ENCODE measurements at places on chromosomes 1 and 21.

DNA sequence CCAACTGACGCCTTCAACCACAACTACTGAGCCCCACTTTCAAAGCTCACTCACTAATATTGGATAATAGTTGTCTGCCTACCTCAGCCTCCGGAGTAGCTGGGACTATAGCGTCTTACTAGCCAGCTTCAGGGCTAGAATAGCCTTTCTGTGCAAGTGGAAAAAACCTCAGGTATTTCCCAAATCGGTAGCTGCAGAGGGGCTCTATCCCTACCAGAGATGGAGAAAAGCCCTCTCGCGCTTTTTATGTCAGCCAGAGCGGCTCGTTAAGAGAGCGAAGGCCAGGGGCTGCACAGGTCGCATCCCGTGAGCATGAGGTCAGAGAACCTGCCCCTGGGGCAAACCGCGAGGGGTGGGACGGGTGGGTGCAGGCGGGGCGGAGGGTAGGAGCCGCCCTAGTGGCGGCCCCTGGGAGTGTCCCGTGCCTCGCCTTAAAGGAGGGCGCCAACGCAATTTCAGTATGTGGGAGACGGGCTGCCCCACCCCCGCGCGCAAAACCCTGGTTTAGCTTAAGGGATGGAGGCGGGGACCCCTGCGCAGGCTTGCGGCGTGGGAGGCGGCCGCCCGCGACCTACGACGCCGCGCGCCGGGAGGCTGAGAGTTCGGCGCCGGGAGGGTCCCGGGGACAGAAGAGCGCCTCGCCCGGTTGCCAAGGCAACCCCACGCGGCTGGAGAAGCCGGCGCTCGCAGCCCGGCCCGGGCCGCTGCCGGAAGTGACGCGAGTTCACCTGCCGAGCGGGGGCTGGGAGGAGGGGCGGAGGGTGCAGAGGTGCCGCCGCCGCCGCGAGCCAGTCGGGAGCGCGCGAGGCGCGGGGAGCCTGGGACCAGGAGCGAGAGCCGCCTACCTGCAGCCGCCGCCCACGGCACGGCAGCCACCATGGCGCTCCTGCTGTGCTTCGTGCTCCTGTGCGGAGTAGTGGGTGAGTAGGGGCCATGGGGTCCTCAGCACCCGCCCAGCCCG lies at the start of gene CXADR:
CXADR (plus strand) TSS at position 791 of the 961 bp plus-strand sequence; CDS start at position 878, 87 bp downstream.
- DNase-seq = peak; percentile 31

- no peak for DNase-seq
Observed at GRCh38 chr1:114144016-114144415, 9.7 kb downstream of the SYT6 start.

- peak; percentile 68 for DNase-seq
Observed at GRCh38 chr1:241482761-241483250, 36.7 kb downstream of the FH start.

DNA sequence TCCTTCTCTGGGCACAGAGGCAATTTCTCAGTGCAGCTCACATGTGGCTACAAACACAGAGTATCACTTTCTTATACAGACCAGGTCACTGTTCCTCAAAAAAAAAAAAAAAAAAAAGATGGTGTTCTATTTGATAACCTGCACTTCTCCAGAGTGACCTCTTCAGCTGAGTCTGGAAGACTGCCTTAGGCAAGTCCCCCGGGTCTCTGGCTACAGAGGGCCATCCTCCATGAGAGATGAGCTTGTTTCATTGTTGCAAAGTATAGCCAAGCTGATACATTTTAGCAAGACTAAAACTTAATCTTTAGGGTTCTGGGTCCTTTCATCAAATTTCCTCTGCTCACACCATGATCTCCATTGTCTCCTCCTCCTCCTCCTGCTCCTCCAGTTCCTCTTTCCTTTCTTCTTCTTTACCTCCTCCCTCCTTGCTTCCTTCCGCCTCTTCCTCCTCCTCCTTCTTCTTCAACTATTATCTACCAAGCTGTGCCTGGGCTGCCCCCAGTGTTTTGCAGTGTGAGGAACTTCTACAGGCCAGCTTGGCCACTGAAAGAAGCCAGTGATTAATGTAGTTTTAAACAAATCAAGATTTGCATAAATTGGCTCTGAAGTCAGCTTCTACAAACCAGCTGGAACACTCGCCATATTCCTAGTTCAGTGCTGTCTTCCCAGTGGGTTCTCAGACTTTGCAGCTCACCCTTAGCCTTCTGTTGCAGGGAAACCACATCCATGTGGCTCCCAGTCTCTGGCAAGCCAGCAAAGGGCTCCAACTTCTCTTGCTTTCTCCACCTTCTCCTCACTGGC lies 139.4 kb downstream of the RUNX1 start:
- no peak for DNase-seq

GRCh38 chr1:40898431-40898901 lies 36.3 kb upstream of the CITED4 start:
- DNase-seq = peak; percentile 22

- DNase-seq = no peak
Observed at GRCh38 chr1:213457186-213457585, 406.1 kb downstream of the RPS6KC1 start.

DNA sequence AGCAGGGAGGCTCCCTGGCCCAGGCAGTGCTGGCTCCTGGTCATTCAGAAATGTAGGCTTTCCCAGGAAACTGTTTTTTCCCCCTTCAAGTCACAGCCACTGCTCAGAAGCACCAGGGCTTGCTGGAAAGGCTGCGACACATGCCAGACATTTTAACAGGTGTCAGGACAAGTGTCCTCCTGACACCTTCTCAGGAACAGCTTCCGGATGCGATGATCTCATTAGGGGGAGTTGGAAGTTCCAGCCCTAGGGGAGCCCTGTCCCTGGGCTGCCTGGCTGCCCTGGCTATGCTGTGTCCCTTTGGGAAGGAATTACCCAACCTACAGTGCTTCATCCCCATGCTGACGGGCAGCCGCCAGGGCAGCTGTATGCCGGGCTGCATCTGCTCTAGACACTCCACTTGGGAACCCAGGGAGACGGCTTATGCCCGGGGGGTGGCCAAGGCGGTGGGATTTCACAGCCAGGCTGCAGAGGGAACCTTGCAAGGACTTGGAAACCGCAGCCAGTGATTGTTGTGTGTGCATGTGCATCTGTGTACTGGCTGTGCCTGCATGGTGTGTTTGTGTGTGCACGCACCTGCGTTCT lies 41.8 kb downstream of the AJAP1 start:
- DNase-seq = no peak

GRCh38 chr1:30872033-30872947 lies 36.3 kb downstream of the SDC3 start:
- DNase-seq = no peak

DNA sequence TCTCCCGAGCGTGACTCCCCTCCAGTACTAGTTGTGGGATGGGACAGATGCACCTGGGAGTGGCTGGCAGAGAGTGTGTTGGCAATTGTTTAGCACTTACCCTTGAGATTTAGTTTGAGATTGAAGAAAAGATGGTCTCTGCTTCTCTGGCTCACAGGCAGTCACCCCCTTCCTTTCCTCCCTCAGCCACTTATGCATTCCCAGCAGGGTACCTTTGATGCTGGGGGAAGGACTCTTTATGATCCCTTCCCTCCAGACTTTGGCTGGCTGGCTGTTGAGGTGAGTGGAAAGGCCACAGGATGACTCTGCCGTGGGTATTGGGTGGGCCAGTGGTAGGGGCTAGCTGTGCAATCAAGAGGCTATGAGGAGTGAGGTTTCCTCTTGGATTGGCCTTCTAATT lies 236.8 kb downstream of the CAMTA1 start:
- no peak for DNase-seq

DNA sequence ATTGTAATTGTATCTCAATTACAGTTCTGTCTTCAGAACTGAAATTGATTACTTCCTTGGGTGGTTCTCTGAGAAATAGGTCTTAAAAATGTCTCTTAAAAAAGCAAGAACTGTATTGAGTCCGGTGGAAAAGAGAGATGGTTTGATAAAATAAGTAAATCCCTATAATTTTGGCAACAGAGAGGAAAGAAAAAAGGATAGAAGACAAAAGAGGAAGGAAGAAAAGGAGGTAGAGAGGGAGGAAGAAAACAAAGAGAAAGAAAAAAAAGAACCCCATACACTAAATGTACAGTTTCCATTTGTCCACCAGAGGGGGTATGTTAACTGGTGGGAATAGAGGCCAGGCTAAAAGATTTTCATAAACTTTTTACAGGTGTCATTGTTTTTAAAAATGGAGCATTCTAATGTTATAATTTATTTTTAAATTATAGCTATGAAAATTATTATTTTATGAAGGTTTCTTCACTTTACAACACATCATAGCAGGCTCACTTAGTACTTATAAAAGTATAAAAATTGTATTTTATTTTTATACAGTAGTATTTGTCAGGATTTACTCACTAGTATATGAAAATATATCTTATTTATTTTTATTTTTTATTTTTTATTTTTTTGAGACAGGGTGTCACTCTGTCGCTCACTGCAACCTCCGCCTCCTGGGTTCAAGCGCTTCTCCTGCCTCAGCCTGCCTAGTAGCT lies 2.1 kb upstream of the UBE2T start:
- DNase-seq = peak; percentile 76

GRCh38 chr1:189315035-189315901 lies 1162.4 kb downstream of the BRINP3 start:
- DNase-seq = no peak

DNA sequence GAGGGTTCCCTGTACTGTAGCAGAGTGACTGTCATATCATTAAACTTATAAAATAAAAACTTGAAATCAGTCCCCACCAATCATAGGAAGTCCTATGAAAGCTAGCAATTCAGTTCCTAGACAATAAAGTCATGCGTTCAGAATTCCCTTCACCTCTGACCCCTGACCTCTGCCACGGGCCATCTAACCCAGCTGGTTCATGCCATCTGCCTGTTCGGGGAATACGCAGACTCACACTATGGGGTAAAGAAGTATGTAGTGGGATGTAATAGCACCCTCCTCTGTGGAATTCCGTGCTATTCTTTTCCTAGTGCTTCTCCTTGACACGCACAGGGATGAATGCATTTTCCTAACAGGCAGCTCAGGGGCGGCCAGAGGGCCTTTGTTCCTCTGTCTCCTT lies 2.1 kb downstream of the GSTM4 start:
- DNase-seq = no peak

DNA sequence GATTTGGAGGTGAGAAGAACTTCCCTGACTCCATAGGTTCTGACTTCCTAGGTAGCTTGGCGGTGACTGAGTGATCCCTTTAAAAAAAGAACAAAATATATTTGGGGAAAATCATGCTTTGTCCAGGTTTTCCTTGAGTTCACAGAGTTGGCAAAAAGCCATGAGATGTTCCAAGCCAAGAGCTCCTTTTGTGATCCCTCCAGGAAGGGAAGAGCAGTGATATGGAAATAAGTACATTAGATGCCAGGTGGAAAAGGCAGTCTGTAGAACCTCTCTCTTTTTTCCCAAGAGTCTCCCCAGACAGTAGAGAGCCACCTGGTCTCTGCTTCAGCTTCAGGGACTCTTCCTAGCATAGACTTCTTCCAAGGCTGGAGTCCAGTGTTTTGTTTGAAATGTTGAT lies 10.2 kb downstream of the TLCD4 start:
- DNase-seq = no peak

- no peak for DNase-seq
Observed at GRCh38 chr1:203516906-203517305, 23.0 kb downstream of the OPTC start.

DNA sequence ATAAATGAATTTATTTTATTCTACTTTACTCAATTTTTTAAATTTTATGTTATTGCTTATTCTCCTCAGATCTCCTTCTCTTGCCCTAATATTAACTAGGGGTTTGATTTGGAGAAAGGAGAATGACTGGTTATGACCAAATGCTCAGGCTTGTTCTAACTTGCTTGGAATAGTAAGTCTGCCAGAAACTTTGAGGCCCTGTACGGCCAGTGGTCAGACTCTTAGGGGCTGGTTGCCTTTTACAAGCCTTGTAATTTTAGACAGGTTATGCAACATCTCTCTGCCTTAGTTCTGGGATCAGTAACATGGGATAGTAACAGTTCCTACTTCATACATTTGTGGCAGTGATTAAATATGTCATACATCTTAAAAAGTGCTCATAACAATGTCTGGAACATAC lies 279.5 kb downstream of the DUSP10 start:
- no peak for DNase-seq

Data from ACHN (cell line).